ENCODE measurements at places on chromosomes 3 and 15. TPM values are rescaled to one million over a fixed set of nuclear protein-coding genes. Genes with fewer than 3 reads are reported as not detected.

DNA sequence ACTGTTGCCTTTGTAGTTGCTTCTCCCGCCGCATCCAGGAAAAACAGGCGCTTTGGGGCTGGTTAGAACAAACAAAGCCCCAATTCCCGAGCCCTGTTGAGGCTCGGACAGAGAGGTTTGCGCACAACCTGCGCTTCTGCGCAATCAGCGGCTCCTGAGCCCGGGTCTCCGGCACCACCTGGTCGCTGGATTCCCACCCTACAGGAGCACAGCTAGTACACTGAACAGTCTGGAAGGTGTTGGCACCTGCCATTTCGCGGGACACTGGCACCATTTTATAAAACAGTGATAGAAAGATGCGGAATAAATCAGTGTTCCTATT is 13.8 kb downstream of the ZIC4 start:
- no peak overlapping the region for H3K4me3 ChIP-seq
- no peaks in the 10 kb centered on the region for H3K4me1 ChIP-seq
- no peaks in the 10 kb centered on the region for H3K36me3 ChIP-seq
- H3K27me3 ChIP-seq, result peaks cover 97% of the 10 kb centered on the region
- no peak overlapping the region for H3K27ac ChIP-seq

DNA sequence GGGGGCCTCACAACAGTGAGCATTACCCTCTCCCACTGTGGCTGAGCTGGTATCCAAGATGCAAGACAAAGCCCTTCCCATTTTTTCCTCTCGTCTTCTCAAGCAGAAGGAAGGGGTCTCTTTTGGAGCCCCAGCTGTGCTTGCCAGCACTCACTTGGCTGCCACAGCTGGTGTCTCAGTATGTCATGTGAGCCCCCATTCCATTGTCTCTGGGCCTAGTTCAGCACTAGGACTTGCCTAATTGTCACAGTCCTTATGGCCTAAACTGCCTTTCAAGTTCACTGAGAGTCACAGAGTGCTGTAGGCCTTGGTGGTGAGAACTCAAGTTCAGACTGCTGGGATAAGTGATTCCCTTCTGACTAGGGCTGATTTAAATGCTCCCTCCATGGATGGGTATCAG is 89.8 kb downstream of the ARHGEF26 start:
- no peak overlapping the region for H3K4me3 ChIP-seq
- H3K36me3 ChIP-seq, result no peaks in the 10 kb centered on the region
- no peaks in the 10 kb centered on the region for H3K27me3 ChIP-seq
- no peak for DNase-seq
- H3K4me1 ChIP-seq, result no peaks in the 10 kb centered on the region
- no peak overlapping the region for H3K27ac ChIP-seq

DNA sequence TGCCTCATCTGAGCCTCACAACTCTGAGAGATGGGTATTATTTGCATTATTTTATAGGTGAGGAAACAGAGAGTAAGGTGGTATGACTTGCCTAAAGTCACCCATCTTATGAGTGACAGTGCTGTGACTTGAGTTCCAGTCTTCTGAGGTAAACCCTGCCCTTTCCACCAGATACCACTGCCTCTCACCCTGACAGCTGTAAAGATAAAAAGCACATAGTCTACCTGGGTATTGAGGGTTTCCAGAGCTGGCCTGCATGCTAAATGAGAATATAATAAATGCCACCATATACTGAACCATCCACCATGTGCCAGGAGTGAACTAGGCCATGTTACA is 25.6 kb downstream of the RASGRP1 start:
- peaks cover 13% of the 10 kb centered on the region for H3K4me1 ChIP-seq
- no peaks in the 10 kb centered on the region for H3K27me3 ChIP-seq
- H3K36me3 ChIP-seq, result no peaks in the 10 kb centered on the region
- no peak overlapping the region for H3K27ac ChIP-seq

GRCh38 chr3:100563652-100564211 is 45.7 kb upstream of the ADGRG7 start:
- H3K4me1 ChIP-seq, result peaks cover 5% of the 10 kb centered on the region
- H3K27ac ChIP-seq, result no peak overlapping the region
- no peaks in the 10 kb centered on the region for H3K27me3 ChIP-seq
- DNase-seq, result no peak
- H3K4me3 ChIP-seq, result no peak overlapping the region

CDV3 gene
- total RNA-seq, result 120 TPM

- no peaks in the 10 kb centered on the region for H3K4me1 ChIP-seq
- DNase-seq, result no peak
- peaks cover 32% of the 10 kb centered on the region for H3K27me3 ChIP-seq
- H3K36me3 ChIP-seq, result no peaks in the 10 kb centered on the region
- H3K4me3 ChIP-seq, result no peak overlapping the region
These were observed 157.0 kb downstream of the TLE3 start for GRCh38 chr15:69940441-69941300.

SCG5 gene
- total RNA-seq, result 8.3 TPM

ZNF280D gene
- 28.6 TPM for total RNA-seq

DNA sequence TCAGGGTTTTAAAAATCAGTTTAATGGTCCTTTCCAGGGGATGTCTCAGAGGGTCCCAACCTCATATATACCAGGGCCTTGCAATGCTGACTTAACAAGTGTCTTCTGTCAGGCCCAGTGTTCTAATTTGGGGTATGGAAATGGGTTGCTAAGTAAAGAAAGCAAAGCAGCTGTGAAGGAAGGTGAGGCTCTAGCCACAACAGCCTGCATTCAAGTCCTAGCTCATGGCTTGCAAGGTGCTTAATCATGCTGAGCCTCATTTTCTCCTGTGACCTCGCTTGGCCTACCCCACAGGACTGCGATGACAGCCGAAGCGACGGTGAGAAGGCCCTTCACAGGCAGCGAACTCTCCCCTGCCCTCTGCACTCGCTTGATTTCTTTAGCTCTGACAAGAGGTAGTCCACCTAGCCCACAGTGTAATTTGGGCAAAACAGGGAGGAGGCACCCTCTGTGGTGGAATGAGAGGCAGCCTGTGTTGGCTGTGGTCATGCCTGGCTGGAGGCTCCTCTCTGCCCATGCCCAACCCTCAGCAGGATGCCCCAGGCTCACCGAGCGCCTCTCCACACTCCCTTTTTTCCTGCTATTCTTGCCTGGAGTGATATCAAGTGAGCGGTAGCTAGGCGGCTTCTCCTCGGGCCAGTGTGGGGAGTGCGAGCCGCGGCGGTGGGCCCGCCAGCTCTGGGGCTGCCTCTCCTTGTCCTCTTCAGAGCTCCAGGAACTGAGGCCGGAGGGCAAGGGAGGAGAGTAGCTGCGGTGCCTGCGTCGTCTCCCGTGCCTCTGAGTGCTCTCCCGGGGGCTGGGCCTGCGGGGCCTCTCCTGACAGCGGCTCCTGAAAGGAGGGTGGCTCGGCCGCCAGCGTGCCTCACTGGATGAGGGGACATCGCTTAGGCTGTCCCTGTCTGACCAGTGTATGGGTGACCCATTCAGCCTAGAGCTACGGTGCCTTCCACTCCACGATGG is 29.2 kb downstream of the ILDR1 start:
- H3K4me1 ChIP-seq, result peaks cover 6% of the 10 kb centered on the region
- DNase-seq, result no peak
- H3K27me3 ChIP-seq, result no peaks in the 10 kb centered on the region
- H3K36me3 ChIP-seq, result no peaks in the 10 kb centered on the region
- H3K27ac ChIP-seq, result no peak overlapping the region

DNA sequence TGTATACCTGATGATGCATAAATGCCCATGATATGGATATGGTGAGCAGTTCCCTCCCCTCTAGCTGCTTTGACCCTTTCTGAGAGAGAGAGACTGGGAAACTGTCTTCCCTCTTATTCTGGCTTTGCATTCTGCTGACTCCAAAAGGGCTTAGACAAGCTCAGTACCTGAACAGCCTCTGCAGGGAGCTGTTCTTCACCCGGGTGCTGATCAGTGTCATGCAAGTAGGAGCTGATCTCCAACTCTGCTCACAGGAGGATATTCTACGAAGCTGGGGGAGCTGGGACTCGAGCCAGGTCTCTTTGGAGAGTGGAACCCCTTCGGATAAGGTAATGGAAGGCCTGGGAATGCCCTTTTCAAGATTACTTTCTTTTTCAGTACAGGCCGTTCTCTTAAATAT is 237.1 kb downstream of the RYR3 start:
- no peak overlapping the region for H3K27ac ChIP-seq
- H3K4me1 ChIP-seq, result no peaks in the 10 kb centered on the region
- H3K4me3 ChIP-seq, result no peak overlapping the region
- H3K36me3 ChIP-seq, result no peaks in the 10 kb centered on the region
- H3K27me3 ChIP-seq, result no peaks in the 10 kb centered on the region
- peak; percentile 55 for DNase-seq

DNA sequence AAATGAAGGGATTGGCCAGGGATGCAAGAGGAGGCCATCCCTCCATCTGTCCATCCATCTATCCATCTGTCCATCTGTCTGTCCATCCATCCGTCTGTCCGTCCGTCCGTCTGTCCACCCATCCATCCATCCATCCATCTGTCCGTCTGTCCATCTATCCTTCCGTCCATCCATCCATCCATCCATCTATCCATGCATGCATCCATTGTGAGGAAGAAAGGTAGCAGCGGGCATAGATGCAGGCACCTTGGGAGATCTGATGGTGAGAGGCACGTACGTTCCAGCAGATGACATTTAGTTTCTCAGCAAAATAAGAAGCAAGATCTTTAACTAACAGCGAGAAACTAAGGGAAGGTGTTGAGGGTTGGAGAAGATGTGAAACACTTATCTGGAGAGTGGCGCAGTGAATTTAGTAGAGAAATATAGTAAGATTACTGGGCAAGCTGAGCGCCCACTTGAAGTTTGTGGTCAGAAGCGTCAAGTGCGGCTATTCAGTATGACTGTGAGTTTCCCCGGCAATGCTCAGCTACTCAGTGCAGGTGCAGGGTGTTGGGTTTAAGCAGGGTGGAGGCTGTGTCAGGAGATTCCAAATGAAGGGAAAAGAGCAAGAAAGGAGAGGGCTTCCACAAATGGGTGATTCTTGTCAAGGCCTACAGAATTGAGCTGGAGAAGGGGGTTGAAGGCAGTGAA is 22.4 kb upstream of the SRP14 start:
- H3K4me3 ChIP-seq, result no peak overlapping the region
- DNase-seq, result no peak
- H3K4me1 ChIP-seq, result peaks cover 26% of the 10 kb centered on the region
- no peaks in the 10 kb centered on the region for H3K27me3 ChIP-seq
- H3K36me3 ChIP-seq, result no peaks in the 10 kb centered on the region

DNA sequence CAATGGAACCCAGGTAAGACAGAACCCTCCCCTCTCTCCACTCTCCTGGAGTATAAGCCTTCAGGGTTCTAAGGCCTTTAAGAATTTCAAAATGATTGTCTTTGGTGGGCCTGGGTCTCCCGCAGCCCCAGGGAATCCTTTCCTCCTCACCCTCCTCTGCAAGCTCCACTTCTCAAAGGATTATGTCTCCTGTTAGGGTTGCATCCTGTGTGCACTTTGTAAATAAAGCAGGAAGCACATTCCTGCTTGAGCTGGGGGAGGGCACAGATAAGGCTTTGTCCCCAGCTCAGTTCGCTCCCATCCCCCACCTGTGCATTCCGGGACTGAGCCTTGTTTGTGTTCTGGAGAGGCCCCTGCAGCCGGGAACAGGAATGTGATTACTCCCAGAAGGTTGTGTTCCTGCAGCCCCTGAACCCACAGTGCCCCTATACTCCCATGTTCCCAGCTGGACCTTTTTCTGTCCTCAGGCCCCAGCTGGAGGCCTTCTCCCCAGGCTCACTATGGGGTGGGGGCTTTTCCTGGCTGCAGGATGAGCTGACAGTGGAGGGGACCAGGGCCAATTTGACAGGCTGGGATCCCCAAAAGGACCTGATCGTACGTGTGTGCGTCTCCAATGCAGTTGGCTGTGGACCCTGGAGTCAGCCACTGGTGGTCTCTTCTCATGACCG is 9.5 kb downstream of the TYRO3 start:
- H3K36me3 ChIP-seq, result peaks cover 21% of the 10 kb centered on the region
- peak; percentile 37 for DNase-seq
- H3K4me3 ChIP-seq, result no peak overlapping the region

- no peaks in the 10 kb centered on the region for H3K27me3 ChIP-seq
- H3K4me1 ChIP-seq, result 0 out of 2 replicates have a peak, but pooled peaks cover 2% of the 10 kb centered on the region
- H3K4me3 ChIP-seq, result no peak overlapping the region
- no peak for DNase-seq
These were observed 308.1 kb downstream of the CHST2 start for GRCh38 chr3:143427631-143428030.

GRCh38 chr3:170911051-170911450 is 2.6 kb upstream of the EIF5A2 start:
- H3K27ac ChIP-seq, result no peak overlapping the region
- H3K27me3 ChIP-seq, result no peaks in the 10 kb centered on the region
- H3K4me3 ChIP-seq, result no peak overlapping the region
- peaks cover 7% of the 10 kb centered on the region for H3K4me1 ChIP-seq

GRCh38 chr3:10955711-10956453 is 36.7 kb upstream of the SLC6A1 start:
- H3K36me3 ChIP-seq, result no peaks in the 10 kb centered on the region
- no peaks in the 10 kb centered on the region for H3K4me1 ChIP-seq
- peaks cover 43% of the 10 kb centered on the region for H3K27me3 ChIP-seq
- no peak overlapping the region for H3K27ac ChIP-seq
- no peak overlapping the region for H3K4me3 ChIP-seq

IL17RD gene
- total RNA-seq, result 0.72 TPM

- no peaks in the 10 kb centered on the region for H3K27me3 ChIP-seq
- no peak overlapping the region for H3K4me3 ChIP-seq
- no peak for DNase-seq
- H3K4me1 ChIP-seq, result no peaks in the 10 kb centered on the region
These were observed 93.2 kb downstream of the BCHE start for GRCh38 chr3:165744025-165744424.

DNA sequence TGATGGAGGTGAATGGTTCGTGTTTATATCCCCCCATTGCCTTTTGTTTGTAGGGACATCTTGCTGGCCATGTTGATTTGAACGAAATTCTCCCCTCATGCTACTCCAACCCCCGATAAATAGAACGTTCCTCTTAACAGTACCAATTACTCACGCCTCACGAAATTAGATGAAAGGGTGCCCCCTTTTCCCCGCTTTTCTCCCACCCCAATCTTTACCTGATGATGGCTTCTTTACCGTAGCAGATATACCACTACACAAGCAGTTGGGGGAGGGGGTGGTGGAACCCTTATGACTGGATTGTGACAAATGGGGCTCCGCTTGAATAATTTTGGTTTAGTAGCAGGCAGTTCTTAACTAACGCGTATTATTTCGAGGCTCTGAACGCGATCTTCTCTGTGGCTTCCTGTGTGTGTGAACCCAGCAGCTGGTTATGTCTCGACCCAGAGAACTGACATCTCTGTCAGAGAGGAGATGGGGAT is 1.1 kb downstream of the PIAS1 start:
- no peaks in the 10 kb centered on the region for H3K27me3 ChIP-seq
- 0 out of 2 replicates have a peak, but pooled peaks cover 2% of the 10 kb centered on the region for H3K36me3 ChIP-seq
- H3K27ac ChIP-seq, result peak overlapping the region; percentile 57
- H3K4me3 ChIP-seq, result peak overlapping the region; percentile 88

DNA sequence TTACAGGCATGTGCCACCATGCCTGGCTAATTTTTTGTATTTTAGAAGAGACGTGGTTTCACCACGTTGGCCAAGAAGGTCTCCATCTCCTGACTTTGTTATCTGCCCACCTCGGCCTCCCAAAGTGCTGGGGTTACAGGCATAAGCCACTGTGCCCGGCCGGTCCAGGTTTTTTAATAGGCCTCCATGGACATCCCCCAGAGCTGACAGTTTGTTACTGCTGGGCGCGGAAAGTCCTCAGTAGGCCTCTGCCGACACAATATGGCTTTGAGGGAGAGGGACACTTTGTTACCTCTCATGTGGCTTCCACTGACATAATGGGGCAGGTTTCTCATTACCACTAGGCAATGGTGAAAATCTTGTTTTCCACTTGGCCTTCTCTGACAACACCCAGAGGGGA is 152.0 kb downstream of the WNT7A start:
- H3K4me3 ChIP-seq, result no peak overlapping the region
- no peak overlapping the region for H3K27ac ChIP-seq
- no peaks in the 10 kb centered on the region for H3K27me3 ChIP-seq
- DNase-seq, result no peak

LRTM1 gene
- total RNA-seq, result not detected

- no peak for DNase-seq
- no peaks in the 10 kb centered on the region for H3K27me3 ChIP-seq
- H3K4me1 ChIP-seq, result peaks cover 17% of the 10 kb centered on the region
- H3K27ac ChIP-seq, result peak overlapping the region; percentile 35
- no peaks in the 10 kb centered on the region for H3K36me3 ChIP-seq
- no peak overlapping the region for H3K4me3 ChIP-seq
These were observed 13.5 kb downstream of the SLCO3A1 start for GRCh38 chr15:91866971-91867372.
